ENCODE measurements at places on chromosomes 4 and X.

DNA sequence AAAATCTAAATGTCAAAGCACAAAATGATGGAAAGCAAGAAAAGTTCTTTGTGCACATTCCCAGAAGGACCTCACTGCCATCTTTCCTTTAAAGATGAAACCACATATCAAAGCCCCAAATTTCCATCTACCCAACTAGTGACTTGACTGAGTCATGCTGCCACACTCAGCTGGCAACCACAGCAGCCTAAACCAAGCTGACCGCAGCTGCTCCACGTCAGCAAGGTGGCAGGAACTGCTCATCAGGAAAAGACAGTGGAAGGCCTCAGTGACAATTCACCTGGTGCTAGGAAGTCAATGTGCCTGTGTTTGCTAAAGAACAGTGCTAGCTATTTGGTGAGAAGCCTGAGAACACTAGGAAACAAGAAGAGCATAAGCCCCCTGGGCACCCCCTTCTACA is 26.1 kb downstream of the ACOX3 start:
- DNase-seq = no peak

DNA sequence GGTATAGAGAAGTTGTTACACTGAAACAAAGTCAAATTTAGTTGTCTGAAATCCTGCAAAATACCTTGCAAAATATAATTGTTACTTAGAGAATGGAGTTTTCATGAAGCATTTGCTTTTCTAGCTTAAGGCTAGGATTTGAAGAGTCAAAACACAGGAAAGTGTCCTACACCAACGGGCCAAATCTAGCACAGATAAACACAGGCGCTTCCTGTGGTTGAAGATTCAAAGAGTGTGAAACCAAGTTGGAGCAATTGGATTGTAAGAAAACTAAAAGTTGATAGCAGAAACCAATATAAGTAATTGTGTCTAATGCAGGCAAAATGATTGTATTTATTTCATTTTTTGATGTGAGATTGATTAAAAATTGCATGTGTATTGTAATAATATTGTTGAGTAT is 2002.5 kb upstream of the TENM3 start:
- no peak for DNase-seq

- DNase-seq = no peak
Observed at GRCh38 chr4:154731756-154732155, 12.0 kb upstream of the LRAT start.

- no peak for DNase-seq
Observed at GRCh38 chr4:993111-994029, at the start of gene SLC26A1. Gene SLC26A1 (minus strand): TSS chr4:993404. CDS start chr4:991703, 1,701 bp downstream.

DNA sequence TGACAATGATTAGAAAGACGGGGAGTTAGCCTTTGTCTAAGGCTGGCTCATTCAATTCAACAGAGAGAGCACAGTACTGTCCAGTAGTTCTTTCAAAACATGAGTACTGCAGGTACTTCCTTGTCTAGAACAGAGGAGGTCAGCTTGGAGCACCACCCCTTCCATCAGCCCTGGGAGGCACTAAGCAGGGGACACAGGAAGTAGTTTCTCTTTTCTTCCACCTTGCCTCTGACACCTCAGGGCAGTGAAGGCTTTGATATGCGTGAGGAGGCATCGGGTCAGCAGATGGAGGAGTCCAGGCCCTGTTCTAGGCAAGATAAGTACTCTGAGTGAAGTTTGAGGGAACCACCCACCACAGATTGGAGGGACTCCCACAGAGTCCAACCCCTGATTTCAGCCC is 33.1 kb downstream of the MAGEB10 start:
- no peak for DNase-seq

- no peak for DNase-seq
Observed at GRCh38 chrX:41317477-41318208, 16.3 kb upstream of the DDX3X start.

DNA sequence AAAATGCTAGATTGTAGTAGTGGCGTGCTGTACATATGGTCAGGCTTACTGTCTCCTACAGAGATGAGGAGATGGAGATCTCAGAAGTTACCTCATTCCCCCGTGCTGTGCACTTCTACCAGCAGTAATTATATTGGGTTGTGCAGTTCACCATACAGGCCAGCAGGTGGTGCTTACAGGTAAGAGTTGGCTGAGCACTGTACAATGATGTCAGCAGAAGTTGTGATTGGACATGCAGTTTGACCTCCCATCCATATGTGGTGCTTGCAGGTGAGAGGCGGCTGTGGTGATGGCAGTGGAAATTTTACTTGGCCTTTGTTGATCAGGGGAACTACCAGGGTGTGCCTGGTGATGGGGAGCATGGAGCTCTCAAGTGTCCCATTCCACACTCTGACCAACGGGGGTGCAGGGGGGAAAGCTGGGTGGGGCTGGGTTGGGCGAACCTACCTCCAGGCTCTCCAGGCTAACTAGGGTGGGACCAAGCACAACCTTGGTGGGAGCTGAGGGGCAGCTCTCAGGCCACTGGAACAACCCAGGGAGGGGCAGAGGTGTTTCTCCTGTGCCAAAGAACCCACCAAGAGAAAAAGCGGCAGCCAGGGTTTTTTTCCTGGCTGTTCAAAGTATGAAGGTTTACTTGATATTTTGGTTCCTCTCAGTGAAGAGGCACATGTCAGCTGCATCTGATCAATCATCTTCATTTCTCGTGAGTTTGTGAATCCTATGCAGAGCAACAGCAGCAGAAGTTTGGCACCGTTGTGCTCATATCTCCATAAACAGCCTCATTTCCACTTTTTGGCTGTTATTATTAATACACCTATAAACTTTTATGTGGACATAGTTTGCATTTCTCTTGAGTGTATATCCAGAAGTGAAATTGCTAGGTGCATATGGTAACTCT is 73.8 kb upstream of the FREM3 start:
- peak; percentile 10 for DNase-seq

DNA sequence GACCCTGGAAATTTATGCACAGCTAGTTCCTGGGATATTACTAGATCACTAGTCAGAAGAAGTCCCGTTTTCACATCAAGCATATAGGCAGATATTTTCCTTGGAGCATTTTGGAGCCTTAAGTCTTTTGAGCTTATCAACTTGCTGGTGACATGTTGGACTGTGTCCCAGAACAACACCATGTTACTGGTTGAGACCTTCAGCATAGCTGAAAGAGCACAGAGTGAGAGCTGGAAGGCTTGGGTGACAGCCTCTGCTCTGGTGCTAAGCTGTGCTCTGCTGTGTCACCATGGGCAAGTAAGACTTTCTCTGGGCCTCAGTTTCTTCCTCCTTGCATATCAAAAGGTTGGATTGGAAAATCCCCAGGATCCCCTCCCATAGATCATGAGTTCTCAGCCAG is 116.6 kb upstream of the FRMPD4 start:
- no peak for DNase-seq

GRCh38 chrX:106341823-106342222 is 173.7 kb downstream of the PWWP3B start:
- no peak for DNase-seq

GRCh38 chr4:13190093-13190721 is 293.9 kb downstream of the RAB28 start:
- no peak for DNase-seq

- no peak for DNase-seq
Observed at GRCh38 chrX:124719060-124719459, 372.7 kb downstream of the SH2D1A start.

- no peak for DNase-seq
Observed at GRCh38 chrX:150694738-150695410, 1.7 kb downstream of the MTMR1 start.

GRCh38 chrX:49710744-49711319 is 15.0 kb upstream of the PAGE1 start:
- DNase-seq = no peak

DNA sequence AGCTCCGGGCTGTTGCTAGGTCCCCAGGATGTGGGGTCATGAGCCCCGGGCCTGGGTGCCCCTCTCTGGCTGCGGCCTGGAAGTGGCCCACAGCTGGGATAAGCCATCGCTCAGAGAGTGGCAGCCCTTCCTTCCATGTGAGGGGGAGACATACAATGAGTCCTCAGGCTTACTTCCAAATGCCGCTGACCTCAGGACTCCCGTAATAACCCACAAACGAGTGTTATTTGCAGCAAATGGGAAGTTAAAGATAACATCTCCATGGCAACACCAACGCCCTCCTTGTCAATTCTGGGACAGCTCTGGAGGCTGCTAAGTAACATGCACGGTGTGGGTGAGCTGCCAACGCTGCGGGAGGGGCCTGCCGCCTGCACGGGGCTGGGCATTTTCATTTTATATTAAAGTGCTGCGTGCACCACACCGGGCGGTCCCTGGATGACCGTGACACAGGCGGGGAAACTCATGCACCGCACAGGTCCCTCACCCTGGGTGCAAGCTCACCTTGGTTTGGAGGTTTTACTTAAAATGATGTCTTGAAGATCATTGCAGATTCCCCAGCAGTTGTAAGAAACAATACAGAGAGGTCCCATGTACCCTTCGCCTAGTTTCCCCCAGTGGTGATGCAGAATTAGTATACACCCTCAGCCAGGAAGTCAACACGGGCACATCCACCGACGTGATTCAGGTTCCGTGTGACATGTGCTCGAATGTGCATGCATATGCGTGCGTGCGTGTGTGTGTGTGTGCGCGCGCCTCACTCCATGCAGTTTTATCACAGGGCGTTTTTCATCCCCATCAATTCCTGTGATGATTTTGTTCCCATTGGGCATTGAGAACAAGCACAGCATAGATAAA is 79.4 kb downstream of the ABLIM2 start:
- no peak for DNase-seq

DNA sequence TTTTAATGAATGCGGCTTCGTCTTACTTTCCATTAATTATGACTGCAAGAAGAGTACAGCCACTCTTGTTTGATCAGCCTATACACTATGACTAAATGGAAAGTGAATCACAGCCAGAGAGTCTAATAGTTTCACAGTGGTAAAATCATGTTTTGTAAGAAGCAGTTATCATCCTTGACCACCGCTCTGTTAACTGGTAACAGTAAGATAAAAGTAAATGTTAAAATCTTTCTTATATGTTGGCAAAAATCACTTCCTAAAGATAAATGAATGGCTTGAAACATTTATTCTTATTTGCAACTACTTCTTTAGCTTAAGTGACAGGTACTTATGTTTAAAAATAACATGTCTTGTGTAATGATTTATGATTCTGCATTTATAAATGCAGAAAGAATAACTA is 13.2 kb downstream of the GALNT7 start:
- DNase-seq = peak; percentile 57

DNA sequence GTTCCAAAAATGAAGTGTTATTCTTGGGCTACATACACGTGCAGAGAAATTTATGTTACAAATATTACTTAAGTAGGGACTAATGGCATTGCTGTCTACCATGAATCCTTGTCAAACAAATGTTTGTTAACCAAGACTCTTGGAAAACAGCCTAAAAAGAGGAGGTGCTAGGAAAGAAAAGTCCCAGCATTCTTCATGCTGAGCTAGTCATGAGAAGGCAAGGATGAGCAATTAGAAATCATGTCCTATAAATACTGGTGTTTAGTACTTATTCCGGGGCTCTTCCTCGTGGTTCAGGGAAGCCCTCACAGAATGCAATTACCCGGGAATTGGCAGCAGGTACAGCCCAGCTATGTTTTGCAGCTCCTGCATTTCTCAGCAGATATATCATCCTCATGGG is 378.1 kb upstream of the FTHL17 start:
- DNase-seq = no peak

GRCh38 chrX:132483488-132483887 is 5.3 kb downstream of the MBNL3 start:
- DNase-seq = no peak

DNA sequence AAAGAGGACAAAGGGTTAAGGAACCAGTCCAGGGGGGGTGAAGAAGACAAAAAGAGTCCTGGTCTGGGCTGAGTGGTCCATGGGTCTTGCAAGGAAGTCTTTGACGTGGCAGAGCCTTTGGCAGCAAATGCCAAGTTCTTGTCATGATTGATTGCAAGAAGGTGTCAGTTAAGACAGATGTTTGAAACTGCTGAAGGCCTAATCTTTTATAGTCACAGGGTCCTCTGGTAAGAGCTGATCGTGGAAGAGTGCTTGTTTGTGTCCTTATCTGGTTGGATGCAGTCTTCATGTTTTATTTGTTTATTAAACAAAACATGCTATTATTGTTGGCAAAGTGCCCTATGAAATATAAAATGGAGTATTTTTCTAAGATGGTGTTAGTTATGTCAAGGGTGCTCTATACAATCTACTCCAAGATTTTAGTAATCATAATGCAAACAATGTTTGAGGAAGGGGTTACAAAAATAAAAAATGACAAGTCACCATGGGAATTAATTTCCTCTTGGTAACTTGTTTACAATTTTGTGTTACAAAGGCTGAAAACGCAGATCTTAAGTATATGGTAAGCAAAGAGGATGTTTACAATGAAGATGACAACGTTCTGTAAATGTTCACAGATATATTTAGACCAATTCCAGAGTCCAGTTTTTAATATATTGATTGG is 85.9 kb downstream of the MAGED4 start:
- no peak for DNase-seq

GRCh38 chr4:136088211-136088867 is 1444.0 kb downstream of the PCDH18 start:
- DNase-seq = no peak

DNA sequence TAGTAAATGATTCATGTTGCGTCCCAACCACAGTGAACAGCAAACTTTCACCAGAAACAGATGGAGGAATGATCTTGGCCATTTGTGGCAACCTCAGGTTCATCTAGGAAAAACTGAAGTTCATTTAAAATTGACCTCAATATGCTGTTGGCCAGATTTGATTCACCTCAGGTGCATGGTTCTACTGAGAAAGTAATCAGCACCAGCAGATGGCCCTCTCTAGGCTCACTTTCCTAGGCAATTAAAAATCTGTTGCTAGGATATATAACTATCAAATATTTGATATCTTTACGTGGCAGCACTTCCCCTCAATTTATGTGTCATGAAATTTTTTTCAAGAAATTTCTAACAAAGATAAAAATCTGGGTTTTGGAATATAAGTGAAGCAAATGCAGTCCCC is 344.7 kb downstream of the GALNTL6 start:
- DNase-seq = no peak
